ENCODE measurements at places on chromosomes 11 and 22.

DNA sequence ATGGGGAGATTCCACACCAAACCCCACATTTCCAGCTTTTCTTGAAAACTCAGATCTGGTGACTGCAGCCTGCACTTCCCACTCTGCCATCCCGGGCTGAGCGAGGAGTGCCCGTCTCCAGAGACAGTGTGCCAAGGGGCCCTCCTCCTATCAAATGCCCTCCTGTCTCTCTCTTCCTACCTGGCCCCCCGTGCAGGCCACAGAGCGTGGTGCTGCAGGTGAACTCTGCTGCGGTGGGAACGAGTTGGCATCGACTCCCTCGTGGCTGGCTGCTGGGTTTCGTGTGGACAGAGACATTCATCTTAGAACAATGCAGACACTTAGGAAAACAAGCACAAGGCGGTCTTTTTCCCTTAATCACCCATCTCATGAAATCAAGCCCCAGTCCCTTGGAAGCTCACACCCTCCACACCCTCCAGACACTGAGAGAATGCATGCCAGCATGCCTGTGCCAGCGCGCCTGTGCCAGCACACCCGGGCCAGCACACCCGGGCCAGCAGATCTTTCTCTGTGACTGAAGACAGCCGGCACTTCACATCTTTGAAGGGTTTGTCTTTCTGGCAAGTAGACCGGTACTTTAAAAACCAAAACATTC is 65.0 kb downstream of the PARVB start:
- no peaks in the 10 kb centered on the region for H3K36me3 ChIP-seq
- H3K4me3 ChIP-seq, result no peak overlapping the region
- DNase-seq, result no peak
- H3K27ac ChIP-seq, result no peak overlapping the region

DNA sequence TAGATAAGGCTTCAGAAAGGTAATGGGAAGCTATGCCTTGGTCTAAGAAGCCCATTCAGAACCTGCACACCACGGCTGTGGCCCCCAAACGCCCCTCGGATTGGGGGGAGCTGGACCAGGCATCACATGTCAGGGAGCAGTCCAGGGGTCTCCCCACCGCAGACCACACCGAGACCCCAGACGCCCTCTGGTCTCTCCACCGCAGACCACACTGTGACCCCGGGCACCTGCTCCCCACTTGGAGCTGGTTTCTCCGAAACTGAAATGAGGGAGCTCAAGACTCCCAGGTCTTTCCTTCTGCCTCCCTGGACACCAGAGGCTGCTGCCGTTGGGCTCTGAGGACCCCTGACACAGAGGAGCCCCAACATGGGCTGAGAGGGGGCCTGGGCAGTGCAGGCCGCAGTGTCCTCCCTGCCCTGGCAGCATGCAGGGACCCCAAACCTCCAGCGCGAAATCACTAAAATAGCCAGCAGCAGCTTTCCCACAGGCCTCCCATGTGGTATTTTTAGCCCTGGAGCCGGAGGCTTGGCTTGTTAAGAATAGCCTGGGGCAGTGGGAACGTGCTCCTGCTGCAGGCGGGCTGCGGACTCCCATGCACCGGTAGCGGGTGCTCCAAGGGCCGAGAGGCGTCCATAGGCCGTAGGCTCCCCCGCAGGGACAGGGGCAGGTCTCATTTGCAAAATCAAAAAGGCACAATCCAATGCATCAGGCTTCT is 7.7 kb downstream of the LINC01488 start:
- H3K4me1 ChIP-seq, result no peaks in the 10 kb centered on the region
- no peaks in the 10 kb centered on the region for H3K27me3 ChIP-seq
- no peak overlapping the region for H3K4me3 ChIP-seq
- H3K27ac ChIP-seq, result no peak overlapping the region
- no peaks in the 10 kb centered on the region for H3K36me3 ChIP-seq
- no peak for DNase-seq

DNA sequence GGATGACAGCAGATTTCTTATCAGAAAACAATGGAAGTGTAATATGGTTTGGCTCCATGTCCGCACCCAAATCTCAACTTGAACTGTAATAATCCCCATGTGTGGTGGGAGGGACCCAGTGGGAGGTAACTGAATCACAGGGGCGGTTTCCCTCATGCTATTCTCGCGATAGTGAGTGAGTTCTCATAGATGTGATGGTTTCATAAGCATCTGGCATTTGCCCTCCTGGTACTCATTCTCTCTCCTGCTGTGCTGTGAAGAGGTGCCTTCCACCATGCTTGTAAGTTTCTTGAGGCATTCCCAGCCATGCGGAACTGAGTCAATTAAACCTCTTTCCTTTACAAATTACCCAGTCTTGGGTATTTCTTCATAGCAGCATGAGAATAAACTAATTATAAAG is 81.0 kb upstream of the SCUBE2 start:
- no peak overlapping the region for H3K4me3 ChIP-seq
- no peak overlapping the region for H3K27ac ChIP-seq
- H3K36me3 ChIP-seq, result peaks cover 13% of the 10 kb centered on the region

DNA sequence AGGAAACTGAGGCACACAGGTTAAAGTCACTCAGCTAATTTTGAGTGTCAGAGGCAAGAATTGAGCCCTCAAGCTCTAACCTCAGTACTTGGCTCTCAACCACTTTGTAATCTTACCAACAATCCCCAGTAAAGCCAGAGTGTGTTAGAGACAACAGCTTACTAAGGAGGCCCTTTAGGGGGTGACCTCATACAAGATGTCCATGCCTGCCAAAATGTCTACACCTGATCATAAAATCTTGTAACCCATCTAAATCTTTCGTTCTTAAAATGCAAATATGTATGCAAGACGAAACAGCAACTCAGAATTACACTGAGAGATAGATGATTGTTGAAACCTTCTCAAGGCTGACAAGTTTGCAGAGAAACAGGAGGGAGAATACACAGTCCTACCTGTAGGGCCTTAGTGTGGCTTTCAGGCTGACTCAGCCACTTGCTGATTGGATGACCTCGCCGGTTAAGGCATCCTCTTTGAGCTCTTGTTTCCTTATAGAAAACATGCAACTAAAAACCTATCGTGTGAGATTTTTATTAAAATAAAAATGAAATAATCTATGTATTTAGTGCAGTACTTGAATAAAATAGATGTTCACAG is 143.2 kb downstream of the OPCML start:
- H3K36me3 ChIP-seq, result no peaks in the 10 kb centered on the region
- H3K27ac ChIP-seq, result no peak overlapping the region
- H3K27me3 ChIP-seq, result no peaks in the 10 kb centered on the region
- DNase-seq, result no peak

GRCh38 chr11:119537306-119538253 is 114.6 kb upstream of the THY1 start:
- no peak overlapping the region for H3K27ac ChIP-seq
- DNase-seq, result no peak
- peaks cover 10% of the 10 kb centered on the region for H3K27me3 ChIP-seq
- no peaks in the 10 kb centered on the region for H3K4me1 ChIP-seq

- H3K36me3 ChIP-seq, result no peaks in the 10 kb centered on the region
- H3K4me1 ChIP-seq, result peaks cover 26% of the 10 kb centered on the region
- H3K27ac ChIP-seq, result no peak overlapping the region
- no peak for DNase-seq
Measured at GRCh38 chr11:66743271-66743968, 14.4 kb upstream of the SPTBN2 start.

GRCh38 chr11:126482586-126483108 is 127.2 kb downstream of the ST3GAL4 start:
- no peak for DNase-seq
- no peaks in the 10 kb centered on the region for H3K27me3 ChIP-seq
- no peak overlapping the region for H3K4me3 ChIP-seq
- H3K4me1 ChIP-seq, result no peaks in the 10 kb centered on the region

GRCh38 chr11:77081976-77082836 is 15.4 kb downstream of the CAPN5 start:
- peaks cover 11% of the 10 kb centered on the region for H3K36me3 ChIP-seq
- peak overlapping the region; percentile 85 for H3K27ac ChIP-seq
- no peak overlapping the region for H3K4me3 ChIP-seq
- H3K27me3 ChIP-seq, result no peaks in the 10 kb centered on the region

- no peaks in the 10 kb centered on the region for H3K4me1 ChIP-seq
- H3K4me3 ChIP-seq, result peak within 1 kb of the TSS; percentile 56
- DNase-seq, result no peak
- peaks cover 21% of the 10 kb centered on the region for H3K27me3 ChIP-seq
- no peaks in the 10 kb centered on the region for H3K36me3 ChIP-seq
Measured at GRCh38 chr11:1389932-1390568, at the start of gene BRSK2. Gene BRSK2 (plus strand): TSS chr11:1389934. CDS start chr11:1390285, 351 bp downstream.

DNA sequence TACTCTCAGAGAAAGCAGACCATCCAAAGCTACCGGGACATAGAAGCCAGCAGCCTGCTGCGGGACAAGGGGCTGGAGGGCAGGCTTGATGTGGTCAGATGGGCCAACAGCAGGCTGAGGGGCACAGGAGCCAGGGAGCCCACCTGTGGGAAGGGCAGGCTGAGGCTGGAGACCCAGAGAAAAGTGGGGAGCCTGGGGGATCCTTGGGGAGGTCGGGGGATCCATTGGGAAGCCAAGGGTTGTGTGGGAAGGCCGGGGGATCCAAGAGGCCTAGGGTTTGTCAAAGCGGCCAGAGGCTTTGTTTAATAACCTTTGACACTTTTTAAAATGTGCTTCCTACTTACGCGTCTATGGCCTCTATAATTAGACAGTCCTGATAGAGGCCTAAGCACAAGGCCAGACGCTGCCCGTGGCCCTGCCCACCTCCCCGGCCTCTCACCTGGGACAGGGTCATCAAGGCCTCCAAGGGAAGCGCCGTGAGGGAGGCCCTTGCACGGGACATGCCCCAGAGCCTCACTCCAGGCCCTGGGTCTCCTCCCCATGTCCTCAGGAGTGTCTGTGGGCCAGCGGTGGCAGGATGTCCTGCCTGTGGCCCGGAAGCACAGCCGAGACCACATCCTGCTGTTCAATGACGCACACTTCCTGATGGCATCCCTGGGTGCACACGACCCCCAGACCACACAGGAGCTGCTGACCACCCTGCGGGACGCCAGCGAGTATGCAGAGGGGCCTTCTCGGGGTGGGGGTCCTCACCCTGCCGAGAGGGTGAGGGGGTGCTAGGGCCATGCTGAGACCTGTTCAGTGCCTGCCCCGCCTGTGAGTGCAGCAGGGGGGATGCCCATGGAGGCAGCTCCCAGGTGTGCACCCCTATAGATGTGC is 8.6 kb upstream of the GTSE1 start:
- no peaks in the 10 kb centered on the region for H3K4me1 ChIP-seq
- H3K27ac ChIP-seq, result no peak overlapping the region

- no peaks in the 10 kb centered on the region for H3K27me3 ChIP-seq
- DNase-seq, result no peak
- no peaks in the 10 kb centered on the region for H3K36me3 ChIP-seq
- H3K4me3 ChIP-seq, result no peak overlapping the region
- peaks cover 53% of the 10 kb centered on the region for H3K4me1 ChIP-seq
Measured at GRCh38 chr11:113197446-113197845, 116.9 kb upstream of the TTC12 start.

DNA sequence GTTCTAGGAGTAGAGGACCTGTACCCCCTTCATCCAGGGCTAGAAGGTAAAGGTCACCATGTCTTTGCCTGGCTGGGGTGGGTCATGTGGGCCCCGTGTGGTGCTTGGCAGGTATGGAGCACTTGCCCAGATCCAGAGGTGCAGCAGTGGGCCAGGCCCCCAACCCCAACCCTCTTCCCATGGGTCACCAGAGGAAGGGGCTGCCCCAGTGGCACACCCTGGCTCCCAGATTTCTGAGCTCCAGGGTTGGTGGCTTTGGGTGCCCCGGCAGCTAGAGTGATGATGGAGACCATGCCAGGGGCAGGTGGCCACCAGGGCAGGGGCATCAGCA is 2.4 kb upstream of the GP1BB start:
- peaks cover 5% of the 10 kb centered on the region for H3K36me3 ChIP-seq
- no peak for DNase-seq
- H3K4me3 ChIP-seq, result no peak overlapping the region

GRCh38 chr11:71451596-71452198 is 1.3 kb upstream of the NADSYN1 start:
- H3K4me3 ChIP-seq, result no peak overlapping the region
- DNase-seq, result no peak
- peaks cover 31% of the 10 kb centered on the region for H3K4me1 ChIP-seq
- H3K27ac ChIP-seq, result no peak overlapping the region
- peaks cover 20% of the 10 kb centered on the region for H3K36me3 ChIP-seq
- H3K27me3 ChIP-seq, result no peaks in the 10 kb centered on the region

DNA sequence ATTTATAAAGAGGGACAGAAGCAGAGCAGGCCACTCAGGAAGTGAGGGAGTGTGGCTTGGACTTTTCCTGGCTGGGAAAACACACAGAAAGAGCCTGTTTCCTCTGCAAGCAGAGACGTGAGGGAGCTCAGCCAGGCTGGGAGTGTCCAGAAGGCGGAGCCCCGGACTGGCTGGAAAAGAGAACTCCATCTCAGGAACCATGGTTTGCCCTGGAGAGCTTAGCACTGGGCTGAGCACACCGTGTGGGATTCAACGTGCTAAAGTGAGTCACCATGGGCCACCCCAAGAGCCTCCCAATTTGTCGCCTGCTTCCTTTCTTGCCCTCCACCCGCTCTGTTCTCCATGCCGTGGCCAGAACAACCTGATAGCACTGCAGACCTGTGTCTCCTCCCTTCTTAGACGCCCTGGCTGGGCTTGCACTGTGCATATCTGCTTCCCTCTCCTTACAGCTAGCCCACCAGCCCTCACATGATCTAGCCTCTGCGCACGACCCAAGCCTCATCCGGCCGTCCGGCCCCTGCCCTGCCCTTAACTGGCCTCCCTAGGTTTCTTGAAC is 51.8 kb downstream of the GALNT18 start:
- DNase-seq, result no peak
- H3K27me3 ChIP-seq, result no peaks in the 10 kb centered on the region
- H3K36me3 ChIP-seq, result no peaks in the 10 kb centered on the region
- H3K4me3 ChIP-seq, result no peak overlapping the region
- H3K4me1 ChIP-seq, result peaks cover 17% of the 10 kb centered on the region
